ENCODE measurements at places on chromosomes 5 and 9. TPM values are rescaled to one million over a fixed set of nuclear protein-coding genes. Genes with fewer than 3 reads are reported as not detected.

- no peak for DNase-seq
These were observed 169.2 kb upstream of the HMHB1 start for GRCh38 chr5:143642791-143643190.

DNA sequence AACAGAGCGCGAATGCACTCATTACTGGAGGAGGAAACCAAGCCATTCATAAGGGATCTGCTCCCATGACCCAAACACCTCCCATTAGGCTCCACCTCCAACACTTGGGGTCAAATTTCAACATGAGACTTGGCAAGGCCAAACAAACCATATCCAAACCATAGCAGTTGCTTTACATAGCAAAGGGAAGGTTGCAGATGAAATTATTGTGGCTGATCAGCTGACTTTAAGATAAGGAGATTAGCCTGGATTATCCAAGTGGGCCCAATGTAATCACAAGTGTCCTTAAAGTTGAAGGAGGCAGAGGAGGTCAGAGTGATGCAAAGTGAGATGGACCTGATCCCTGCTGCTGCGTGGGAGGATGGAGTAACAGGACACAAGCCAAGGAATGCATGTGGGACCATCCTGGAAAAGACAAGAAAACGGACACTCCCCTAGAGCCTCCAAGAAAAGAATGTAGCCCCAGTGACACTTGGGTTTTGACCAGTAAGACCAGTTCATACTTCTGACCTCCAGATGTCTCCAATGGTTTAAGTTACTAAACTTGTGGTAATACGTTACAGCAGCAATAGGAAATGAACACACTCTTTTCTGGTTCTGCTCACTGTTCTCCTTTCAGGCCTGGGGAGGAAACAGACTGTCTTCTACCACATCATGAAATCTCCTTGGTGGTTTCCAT is 167.3 kb downstream of the GNAQ start:
- no peak for DNase-seq

The RACK1 gene
- 5,323 TPM for total RNA-seq

- DNase-seq = no peak
These were observed 42.1 kb downstream of the OTULIN start for GRCh38 chr5:14706615-14707021.

- DNase-seq = no peak
These were observed 41.2 kb upstream of the CTSL start for GRCh38 chr9:87684627-87685219.

DNA sequence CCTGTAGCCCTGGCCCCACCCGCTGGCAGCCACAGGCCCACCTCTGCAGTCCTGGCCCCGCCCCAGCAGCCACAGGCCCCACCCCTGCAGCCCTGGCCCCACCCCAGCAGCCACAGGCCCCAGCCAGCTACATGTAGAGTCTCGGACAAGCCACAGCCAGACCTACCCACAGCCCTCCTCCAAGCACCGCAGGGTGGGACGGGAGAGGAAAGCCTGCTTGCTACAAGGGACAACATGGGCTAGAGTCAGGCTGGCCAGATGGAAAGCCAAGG is 49.5 kb upstream of the SARDH start:
- no peak for DNase-seq

The PNPLA7 gene
- total RNA-seq = 0.04 TPM

DNA sequence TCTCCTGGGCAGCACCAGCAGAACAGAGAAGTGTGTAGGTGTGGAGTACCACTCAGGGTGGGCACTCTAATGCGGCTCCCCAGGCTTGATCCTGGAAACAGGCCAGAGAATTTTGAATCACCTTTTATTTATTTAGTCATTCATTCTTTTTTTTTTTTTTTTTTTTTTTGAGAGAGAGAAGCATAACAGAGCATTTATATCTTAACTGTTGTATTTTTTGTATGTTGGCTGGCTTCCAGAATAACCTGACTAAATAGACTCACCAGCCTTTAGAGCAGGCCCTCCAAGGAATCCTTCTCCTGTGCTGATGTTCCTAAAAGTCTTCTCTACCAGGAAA is 153.4 kb downstream of the PIK3R1 start:
- DNase-seq = no peak

DNA sequence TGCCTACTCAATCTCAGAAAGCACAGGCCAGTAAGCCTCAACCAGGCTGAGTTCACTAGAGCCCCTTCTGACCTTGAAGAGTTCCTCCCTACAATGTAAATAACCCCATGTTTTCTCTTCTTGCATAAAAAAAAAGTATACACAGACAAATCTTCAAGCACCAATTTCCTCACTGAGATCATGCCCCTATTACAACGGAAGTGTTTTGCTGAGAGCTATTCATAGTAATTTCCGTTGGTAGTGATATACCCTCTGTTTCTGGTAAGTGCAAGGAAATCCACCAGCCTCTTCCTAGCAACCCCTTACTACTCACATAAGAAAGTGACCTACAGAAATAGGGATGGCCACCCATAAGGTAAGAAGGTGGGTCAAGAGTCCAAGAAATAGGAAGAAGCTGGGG is 76.4 kb upstream of the TARS1 start:
- no peak for DNase-seq

GRCh38 chr5:147396070-147396823 is 113.6 kb downstream of the DPYSL3 start:
- DNase-seq = no peak

DNA sequence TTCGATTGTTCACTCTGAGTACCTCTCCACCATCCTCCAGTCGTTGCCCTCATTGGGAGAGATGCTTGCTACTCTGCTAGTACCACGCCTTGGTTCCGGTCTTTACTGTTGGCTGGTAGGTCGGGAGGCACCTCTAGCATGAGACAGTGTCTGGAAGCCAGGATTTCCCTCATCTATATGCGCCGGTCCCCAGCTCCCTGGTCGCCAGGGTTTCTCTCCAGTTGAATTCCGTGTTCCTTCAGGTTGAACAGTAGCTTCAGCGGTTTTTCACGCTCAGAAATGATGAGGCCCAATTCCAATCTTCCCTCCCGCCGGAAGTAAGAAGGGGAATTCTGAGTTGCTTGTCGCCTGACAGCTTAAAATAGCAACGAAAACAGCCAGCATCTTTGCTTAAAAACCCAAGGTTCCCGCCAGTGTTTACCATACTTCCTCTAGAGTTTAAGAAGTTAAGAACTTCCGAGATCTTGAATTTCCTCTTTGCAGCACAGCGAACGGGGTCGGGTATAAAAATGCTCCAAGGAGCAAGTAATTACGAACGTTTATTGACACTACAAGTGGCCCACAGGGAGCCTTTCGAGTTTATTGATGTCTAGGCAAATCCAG is 1.3 kb upstream of the ST8SIA4 start:
- no peak for DNase-seq

The ELL2 gene
- 11.2 TPM for total RNA-seq

The LCN6 gene
- total RNA-seq = not detected

GRCh38 chr5:125679522-125679921 is 743.7 kb upstream of the GRAMD2B start:
- no peak for DNase-seq

The CDH6 gene
- 66.2 TPM for total RNA-seq

- no peak for DNase-seq
These were observed 195.7 kb downstream of the DCP2 start for GRCh38 chr5:113172231-113172826.

- no peak for DNase-seq
These were observed 72.6 kb upstream of the GALNT10 start for GRCh38 chr5:154117930-154118329.

DNA sequence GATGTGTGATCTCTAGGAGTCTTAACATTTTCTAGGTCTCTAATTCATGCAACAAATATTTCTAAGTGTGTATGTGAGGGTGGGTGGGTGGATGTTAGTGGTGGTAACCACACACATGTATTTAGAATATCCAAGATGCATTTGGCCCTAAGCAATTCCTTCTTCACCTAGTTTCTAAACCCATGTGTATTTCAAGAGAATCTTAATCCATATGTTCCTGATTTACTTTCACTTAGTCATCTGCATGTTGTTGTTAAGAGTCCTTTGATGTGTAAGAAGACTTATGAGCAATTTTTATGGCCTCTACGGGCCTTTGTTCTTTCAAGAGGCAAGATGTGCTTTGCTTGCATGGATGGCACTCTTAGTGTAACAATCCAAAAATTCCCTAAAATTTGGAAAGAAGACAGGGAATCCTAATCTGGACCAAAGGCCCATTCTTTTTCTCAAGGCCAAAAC is 282.6 kb downstream of the SPATA31D1 start:
- DNase-seq = peak; percentile 37

- DNase-seq = no peak
These were observed 1373.4 kb upstream of the C9orf72 start for GRCh38 chr9:28946648-28947047.

DNA sequence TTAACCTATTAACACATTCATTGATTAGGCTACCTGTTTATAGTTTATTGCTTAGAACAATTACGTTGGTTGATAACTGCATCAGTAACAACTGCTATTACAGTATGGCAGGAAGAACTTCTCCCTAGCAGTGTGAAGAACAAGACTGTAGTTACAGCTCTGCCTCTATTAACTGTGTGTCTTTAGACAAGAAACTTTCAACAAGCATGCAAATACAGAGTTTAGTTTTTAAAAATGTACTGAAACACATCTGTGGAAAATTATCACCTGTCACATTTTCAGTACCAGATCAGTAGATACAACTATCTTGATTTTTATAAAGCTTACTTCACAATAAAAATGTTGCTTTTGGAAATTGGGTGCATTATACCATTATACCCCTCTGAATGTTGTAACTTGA is 22.2 kb downstream of the ELL2 start:
- no peak for DNase-seq

DNA sequence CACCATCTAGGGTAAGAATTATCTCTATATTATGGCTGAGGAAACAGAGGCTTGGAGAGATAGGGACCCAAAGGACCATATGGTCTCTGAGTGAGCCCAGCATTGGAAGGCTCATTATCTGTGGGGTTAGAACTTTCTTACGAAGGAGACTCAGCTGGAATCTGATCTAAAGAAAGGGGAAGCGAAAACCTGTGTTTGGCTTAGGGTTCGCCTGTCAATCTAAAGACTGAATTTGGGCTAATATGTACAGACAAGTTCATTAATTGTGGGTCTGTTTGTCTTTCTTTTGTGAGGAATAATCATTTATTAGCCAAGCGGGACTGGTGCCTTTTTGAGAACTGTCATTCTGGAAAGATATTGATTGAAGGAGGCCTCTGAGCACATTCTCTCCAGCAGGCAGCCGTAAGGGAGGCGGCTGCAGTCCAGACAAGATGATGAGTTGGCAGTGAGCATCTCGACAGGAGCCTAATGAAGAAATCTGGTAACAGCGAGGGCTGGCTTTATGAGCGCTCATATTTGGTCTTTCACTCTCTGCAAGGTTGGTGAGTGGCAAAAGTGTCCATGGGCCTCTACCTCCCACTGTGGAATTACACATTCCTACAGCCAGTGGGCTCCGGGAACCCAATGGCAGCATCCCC is 104.2 kb upstream of the GPR151 start:
- DNase-seq = no peak

The BNC2 gene
- total RNA-seq = 1.5 TPM

DNA sequence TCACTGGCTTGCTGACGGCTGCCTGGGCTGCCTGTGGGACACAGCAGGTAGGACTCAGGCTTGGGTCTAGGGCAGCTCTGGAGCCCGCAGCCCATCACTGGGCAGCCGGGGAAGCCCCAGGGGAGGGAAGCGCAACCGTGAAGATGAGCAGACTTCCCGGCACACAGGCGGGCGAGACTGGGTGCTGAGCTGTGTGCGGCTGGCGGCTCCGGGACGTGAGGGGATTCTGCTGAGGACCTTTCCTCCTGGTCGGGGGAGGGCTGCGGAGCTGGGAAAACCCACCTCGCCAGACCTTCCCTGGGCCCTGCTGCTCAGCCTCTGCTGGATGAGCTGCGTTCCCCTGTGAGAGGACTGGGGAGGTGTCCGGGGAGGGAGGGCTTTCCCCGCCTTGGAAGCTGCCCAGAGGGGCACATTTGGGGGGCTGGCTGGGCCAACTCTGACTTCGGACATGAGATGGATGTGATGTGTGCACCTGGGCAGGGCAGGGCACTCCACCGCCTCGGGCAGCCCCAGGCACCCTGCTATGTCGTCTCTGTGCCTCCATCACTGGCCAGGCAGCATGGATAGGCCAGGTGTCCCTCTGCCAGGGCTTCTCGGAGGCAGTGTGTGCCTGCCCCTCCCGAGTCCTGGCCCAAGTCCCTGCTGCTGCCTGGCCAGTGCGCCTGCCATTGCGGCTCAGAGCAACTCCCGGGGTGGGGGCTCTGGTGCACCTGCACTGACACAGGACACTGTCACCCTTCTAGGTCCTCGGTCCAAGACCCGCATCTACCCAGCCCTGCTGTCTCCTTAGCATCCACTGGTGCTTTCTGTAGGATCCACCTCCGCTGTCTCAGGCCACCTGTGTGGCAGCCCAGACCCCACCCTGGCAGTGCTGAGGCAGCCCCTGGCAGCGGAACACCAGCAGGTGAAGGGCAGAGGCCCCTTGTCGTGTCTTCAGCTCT is 66.4 kb downstream of the COL5A1 start:
- DNase-seq = no peak

The SMC5 gene
- total RNA-seq = 20.8 TPM

The NIPBL gene
- total RNA-seq = 21.1 TPM

DNA sequence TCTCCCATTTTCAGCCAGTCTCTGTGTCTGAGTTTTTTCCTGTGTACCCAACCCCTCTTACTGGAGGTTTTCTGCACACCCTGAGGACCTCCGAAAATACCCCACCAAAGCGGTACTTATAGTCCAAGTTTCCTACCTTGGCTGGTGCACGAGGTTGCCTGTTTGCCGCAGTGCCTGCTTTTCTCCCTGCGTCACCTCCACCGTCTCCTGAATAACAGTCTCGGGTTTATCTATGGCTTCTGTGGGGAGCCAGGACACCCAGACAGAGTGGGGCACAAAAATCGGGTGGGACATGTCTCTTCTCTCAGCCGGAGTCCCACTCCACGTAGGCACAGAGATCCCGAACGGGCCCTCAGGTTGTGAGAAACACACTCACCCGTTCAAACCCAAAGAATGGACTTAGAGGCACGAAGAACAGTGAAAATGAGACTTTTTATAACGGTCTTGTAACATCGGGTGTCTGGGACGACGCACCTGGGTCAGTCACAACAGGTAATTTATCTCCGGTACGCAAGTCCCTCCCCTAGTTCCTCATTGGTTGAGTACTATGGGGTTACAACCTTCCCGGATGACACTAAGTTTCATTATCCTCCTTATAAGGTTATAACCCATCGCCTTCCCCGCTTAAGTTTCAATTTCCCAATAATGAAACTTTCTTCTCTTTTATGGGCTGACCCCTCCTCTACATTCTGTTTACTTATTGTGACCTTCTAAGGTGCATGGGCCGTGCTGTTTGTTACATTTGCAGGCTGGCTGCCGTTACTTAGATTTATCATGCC is 970.2 kb upstream of the COX7C start:
- DNase-seq = no peak

- no peak for DNase-seq
These were observed 2052.0 kb upstream of the C9orf72 start for GRCh38 chr9:29625292-29625731.

GRCh38 chr9:134970719-134971118 is 53.0 kb upstream of the FCN1 start:
- no peak for DNase-seq
